Left kidney (tissue), 8 donors: ENCODE measurements at places on chromosomes 13 and 19.

DNA sequence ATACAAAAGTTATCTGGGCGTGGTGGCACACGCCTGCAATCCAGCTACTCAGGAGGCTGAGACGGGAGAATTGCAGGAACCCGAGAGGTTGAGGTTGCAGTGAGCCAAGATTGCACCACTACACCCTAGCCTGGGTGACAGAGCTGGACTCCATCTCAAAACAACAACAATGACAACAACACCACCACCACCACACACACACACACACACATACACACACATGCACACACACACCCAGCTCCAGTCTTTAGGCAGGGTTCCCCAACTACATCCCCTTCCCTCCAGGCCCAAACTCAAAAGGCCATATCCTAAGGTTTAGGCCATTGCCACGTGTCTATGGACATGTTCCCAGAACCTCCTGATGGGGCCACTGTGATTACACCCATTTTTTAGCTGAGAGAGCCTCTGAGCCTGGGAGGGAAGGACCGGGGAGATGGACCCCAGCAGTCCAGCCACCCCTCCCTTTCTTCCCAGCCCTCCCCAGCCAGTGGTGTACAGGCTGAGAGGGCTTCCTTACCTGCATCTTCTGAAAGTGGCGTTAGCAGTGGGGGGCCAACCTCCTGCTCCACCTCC lies 9.0 kb upstream of the DMWD start:
- no peak for DNase-seq

- no peak for DNase-seq
Measured at GRCh38 chr13:21011378-21011777, 50.0 kb downstream of the LATS2 start.

DNA sequence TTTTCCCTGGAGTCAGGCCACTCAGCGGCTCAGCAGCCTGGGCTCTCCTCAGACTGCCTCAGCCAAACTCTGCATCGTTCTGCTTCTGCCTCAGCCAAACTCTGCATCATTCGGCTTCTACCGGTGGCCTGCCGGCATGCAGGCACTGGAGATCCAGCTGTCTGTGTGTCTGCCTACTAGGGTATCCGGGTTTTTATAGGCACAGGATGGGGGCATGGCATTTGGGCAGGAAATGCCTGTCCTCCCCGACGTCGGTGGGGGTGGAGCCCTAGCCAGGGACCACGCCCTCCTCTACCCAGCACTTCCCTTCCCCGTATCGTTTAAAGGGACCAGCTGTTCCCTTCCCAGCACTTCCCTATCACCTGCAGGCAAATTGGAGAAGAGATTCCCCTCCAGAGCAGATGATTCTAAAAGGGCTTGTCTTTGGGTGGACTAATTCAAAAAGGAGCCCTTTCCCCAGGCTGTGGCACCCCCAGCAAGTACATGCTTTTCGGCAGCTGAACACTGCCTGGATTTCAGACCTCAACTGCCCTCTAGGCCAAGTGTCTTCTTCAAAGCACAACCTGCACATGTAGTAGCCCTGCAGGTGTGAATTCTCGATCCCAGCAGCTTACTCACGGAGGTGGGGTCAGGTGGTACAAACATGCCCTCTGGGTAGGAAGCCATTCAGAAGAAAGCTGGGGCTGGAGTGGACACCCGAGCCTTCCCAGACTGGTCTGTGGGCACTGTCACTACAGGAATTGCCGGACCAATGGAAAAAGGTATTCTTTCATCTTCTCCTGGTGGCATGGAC lies 25.4 kb upstream of the GPR12 start:
- no peak for DNase-seq

- DNase-seq = no peak
Measured at GRCh38 chr13:39257642-39258041, 219.4 kb downstream of the NHLRC3 start.

DNA sequence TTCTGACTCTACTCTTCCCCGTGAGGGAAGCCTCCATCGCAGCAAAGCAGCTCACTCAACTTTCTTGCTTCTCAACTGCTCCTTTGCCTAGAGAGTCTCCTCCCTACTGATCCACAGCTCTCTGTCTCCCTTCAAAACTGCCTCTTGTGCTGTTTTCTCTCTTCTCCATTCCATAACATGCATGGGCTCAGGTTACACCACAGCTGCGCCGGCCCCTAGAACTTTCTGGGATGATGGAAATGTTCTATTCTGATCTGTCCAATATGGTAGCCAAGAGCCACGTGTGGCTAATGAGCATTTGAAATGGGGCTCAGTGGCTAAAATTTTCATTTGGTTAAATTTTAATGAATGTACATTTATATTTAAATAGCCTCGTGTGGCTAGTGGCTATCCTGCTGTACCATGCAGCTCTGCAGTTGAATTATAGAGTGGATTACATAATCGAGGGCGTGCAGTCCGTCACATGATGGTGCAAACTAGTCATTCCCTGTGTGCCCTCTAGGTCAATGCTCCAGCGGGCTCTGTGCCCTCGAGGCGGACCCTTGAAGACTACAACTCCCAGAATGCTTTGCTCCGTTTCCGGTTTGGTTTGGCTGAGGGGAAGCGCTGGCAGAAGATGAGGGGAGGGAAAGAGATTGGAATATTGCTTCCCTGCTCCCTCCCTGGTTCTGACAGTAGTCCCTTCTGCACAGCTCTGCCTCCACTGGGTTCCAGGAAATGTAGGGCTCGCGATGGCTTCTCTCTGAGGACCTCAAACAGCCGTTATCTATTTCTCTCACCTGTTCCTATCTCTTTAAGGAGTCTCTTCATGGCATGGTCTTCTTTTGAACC lies 109.8 kb downstream of the CACNA1A start:
- DNase-seq = no peak

GRCh38 chr13:33227927-33228647 lies 57.5 kb downstream of the STARD13 start:
- no peak for DNase-seq

- no peak for DNase-seq
Measured at GRCh38 chr13:83327091-83327490, 555.2 kb downstream of the SLITRK1 start.

GRCh38 chr13:40801255-40802217 lies 12.1 kb downstream of the SLC25A15 start:
- DNase-seq = no peak

- no peak for DNase-seq
Measured at GRCh38 chr19:18102916-18103542, 5.5 kb downstream of the MAST3 start.

DNA sequence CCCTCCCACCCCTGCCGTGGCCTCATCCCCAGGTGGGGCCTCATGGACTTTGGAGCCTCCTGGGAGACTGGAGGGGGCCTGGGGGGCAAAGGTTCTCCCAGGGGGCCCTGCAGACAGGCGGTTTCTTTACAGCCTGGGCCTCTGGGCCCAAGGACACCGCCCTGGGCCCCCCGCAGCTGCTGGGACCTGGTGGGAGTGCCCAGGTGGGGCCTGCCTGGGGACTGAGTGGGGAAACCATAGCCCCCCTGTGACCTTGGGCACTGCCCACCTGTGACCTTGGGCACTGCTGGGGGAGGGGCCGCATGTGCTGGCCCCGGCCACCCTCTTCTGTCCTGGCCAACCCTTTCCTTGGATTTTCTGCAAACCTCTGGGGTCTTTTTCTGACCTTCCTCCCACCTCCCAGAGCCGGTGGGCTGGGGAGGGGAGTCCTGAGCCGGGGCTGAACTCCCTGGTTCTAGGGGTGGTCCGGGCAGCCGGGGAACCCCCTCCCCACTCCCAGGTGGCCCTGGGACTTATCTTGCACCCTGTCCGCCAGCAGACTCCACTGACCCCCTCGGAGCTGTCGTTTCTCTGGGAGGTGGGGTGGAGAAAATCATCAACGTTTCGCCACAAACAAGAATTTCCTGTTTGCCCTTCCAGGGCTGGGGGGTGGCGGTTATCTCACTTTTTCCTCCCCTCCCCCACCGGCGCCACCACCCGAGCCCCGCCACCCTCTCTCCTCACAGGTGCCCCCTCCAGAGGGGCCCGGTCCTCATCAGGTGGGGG lies 27.0 kb downstream of the ARID3A start:
- no peak for DNase-seq

- no peak for DNase-seq
Measured at GRCh38 chr13:108263621-108264355, 5.7 kb upstream of the TNFSF13B start.

DNA sequence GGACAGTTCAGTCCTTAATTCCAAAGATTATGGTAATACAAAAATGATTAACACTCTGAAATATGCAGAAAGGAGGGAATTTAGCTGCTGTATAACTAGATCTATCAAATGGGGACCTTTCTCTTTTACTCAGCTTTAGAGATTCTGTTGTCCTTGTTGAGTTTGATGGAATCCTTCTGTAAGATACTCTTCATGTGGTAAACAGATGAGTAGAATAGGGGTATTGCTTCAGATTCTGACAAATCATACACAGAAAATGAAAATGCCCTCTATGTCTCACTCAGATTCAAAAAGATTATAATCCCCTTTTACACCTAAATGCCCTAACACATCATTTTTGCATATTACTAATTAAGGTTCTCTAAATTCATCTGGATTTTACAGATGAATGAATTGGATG lies 50.7 kb downstream of the ARHGAP35 start:
- no peak for DNase-seq

DNA sequence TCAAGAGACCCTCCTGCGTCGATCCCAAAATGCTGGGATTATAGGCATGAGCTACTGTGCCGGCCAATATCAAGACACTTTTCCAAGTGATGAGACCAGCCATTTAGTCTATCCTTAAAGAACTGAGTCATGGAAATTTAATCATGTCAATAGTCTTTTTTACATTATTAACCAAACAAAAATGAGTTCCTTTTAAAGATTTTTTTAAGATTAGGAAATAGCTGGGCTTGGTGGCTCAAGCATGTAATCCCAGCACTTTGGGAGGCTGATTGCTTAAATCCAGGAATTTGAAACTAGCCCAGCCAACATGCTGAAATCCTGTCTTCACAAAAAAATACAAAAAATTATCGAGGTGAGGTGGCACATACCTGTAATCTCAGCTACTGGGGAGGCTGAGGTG lies 16.7 kb upstream of the ZNF564 start:
- DNase-seq = no peak

- DNase-seq = no peak
Measured at GRCh38 chr13:78620936-78621470, 17.7 kb upstream of the POU4F1 start.

DNA sequence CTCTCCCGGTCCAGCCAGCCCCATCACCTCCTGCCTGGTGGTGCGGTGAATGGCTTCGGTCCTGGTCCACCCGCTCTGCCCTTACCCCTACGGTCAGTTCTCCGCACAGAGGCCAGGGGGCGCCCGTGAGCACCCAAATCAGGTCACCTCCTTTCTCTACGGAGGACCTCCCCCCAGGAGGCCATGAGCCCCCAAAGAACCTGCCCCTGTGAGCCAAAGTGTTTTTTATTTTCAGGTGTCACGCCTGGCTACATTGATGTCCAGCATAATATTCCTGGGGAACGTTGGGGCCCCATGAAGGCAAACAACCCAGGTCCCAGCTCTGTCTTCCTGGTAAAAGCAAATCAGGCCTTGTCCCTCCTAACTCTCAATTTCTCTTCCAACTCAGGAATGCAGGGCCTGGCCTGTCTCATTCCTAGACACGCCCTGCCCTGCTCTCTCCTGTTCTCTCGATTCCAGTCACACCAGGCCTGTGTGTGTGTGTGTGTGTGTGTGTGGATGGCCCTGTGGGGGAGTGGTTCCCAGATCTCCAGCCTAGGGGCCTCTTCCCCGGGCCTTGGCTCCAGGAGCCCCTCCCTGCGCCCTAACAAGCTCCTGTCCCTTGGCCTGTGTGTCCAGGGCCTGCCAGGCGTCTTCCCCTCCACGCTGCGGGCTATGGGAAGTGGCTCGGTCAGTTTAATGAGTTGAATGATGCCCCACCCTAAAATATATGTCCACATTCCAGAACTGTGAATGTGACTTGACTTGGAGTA lies 9.7 kb upstream of the GIPC1 start:
- peak; percentile 46 for DNase-seq

GRCh38 chr13:94860981-94861407 lies 148.6 kb upstream of the SOX21 start:
- no peak for DNase-seq

DNA sequence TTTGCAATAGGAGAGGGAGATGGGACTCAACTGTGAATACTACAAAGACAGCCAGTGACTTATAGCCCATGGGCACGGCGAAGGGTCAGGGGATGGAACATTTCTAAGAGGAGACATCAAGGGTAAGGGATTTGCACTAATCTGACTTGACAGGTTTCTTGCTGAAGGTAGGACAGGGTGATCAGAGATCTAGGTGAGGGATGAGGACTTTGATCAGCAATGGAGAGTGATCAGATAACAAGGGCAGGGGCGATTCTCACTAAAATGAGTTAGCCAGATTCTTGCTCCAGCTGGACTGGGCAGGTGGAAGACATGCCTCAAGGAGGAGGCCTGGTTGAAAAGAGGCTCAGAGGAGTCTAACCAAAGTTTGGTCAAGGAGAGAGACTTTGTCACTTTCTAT lies 209.2 kb downstream of the SLC7A1 start:
- DNase-seq = no peak

DNA sequence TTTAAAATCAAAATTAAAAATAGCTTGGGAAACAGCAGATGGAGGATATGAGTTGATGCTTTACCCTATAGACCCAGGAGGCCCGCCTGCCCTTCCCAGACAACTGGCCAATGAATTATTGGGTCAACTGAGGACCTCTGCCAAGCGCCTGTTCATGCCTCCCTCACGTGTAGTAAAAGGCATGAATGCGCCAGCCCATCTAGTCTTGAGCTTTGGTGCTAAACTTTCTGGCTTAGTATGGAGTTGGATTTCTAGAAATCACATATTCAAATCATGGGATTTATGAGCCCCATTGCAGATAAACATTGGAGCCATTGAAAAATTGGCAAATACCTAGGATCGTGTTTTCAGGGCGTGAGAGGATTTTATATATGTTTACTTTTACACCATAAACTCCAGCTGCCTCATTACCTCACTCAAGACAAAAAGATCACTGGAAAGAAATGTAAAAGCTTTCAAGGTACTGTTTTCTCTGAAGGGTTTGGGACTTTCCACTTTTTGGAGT lies 47.1 kb downstream of the COL4A2 start:
- DNase-seq = no peak

GRCh38 chr13:53050151-53050550 lies 21.5 kb downstream of the OLFM4 start:
- DNase-seq = no peak

DNA sequence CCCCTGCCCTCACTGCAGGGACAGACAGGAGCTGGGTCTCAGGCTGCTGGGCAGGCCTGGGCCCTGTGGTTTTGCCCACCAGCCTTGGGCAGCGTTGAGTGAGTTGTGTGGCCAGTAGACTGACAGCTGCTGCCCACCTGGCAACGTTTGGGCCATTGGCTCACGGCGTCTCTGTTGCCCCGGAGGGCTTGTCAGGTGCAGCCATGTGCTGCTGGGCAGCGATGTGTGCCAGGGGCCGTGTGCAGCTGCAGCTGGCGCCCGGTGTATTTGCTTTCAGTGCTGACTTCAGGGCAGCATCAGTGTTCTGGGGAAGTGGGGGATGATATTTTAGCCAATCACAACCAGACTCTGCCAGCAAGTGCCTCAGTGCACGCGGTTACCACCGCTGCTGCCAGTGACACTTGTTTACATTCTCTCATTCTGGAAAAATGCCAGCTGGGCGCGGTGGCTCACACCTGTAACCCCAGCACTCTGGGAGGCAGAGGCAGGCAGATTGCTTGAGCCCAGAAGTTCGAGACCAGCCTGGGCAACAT lies 10.6 kb downstream of the FZR1 start:
- DNase-seq = no peak
